ENCODE measurements at places on chromosomes 5 and 9. TPM values are rescaled to one million over a fixed set of nuclear protein-coding genes. Genes with fewer than 3 reads are reported as not detected.

PCDHA5 gene
- 0.16 TPM for total RNA-seq

FOXD1 gene
- total RNA-seq = not detected

DNA sequence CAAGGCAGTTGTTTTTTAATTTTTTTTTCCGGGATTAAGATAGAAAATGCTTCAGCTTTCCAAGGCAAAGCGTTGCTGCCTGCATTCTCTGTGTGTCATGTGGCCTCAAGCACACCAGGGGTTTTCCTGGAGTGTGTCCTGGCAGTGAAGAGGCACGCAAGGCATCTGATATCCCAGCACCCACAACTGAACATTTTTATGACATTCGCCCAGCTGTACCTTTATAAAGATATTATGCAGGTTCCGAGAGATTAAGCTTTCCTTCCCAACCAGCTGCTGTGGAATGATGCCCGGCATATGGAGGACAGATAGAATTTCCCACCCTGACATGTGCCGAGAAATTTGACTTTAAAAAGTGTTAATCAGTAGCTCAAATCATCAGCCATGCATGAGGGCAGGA, 205.6 kb downstream of the GADD45G start:
- H3K36me3 ChIP-seq = no peaks in the 10 kb centered on the region
- peaks cover 28% of the 10 kb centered on the region for H3K4me1 ChIP-seq
- no peaks in the 10 kb centered on the region for H3K27me3 ChIP-seq
- H3K27ac ChIP-seq = no peak overlapping the region

GRCh38 chr9:136899196-136899595, 12.9 kb downstream of the TRAF2 start:
- no peaks in the 10 kb centered on the region for H3K27me3 ChIP-seq
- no peak overlapping the region for H3K27ac ChIP-seq
- no peak overlapping the region for H3K4me3 ChIP-seq
- no peak for DNase-seq

DNA sequence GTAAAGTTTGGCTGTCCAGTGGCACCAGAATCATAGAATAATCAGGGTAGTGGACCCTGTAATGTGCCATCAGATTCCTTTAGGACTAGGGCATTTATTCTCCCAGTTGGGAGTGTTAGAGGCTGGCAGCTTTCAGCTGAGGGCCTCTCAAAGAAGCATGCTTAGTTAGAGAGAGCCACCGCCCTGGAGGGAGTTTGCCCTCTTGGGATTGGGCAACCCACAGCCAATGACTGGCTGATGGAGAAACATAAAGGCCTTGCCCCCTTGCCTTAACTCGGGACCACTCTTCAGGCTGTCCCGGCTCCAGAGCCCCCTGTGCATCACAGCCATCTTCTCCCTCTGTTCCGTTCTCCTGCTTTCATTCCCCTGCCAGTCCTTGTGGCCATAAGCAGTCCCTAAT, 20.5 kb upstream of the IFNK start:
- no peak for DNase-seq
- H3K4me1 ChIP-seq = no peaks in the 10 kb centered on the region
- no peak overlapping the region for H3K27ac ChIP-seq
- H3K4me3 ChIP-seq = no peak overlapping the region
- no peaks in the 10 kb centered on the region for H3K27me3 ChIP-seq
- no peaks in the 10 kb centered on the region for H3K36me3 ChIP-seq

DNA sequence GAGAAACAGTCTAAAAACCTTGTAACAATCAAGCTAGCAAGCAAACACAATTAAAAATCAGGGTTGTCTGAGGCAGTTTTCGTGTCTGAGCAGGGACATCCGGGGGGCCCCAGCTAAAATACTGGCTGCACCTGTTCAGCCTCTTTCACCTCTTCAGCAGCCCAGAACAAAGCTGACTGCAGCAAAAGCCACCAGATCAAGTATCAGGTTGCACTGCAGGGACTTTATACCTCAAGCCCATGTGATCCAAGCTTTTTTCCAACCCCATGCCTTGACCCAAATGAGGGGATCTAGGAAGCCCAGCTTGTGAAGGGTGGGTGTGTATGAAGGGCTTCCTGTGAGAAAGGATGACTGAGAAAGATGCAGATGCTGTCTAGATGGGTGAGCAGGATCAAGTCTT, 133.4 kb downstream of the SEMA6A start:
- DNase-seq = no peak
- H3K36me3 ChIP-seq = peaks cover 2% of the 10 kb centered on the region
- no peak overlapping the region for H3K27ac ChIP-seq
- no peak overlapping the region for H3K4me3 ChIP-seq

GRCh38 chr5:72417333-72418062, 89.7 kb downstream of the ZNF366 start:
- H3K4me3 ChIP-seq = no peak overlapping the region
- DNase-seq = no peak
- no peaks in the 10 kb centered on the region for H3K27me3 ChIP-seq
- H3K27ac ChIP-seq = no peak overlapping the region
- H3K36me3 ChIP-seq = no peaks in the 10 kb centered on the region
- H3K4me1 ChIP-seq = no peaks in the 10 kb centered on the region

Data from right atrium auricular region (tissue), 2 donors.